AG10803 (cell line): ENCODE measurements at places on chromosomes 1 and 21.

GRCh38 chr1:235073968-235074522 is 54.6 kb downstream of the TOMM20 start:
- DNase-seq: no peak

GRCh38 chr1:56133522-56134472 is 445.6 kb downstream of the PLPP3 start:
- DNase-seq: peak; percentile 35

GRCh38 chr1:96840396-96840795 is 118.8 kb downstream of the PTBP2 start:
- DNase-seq: peak; percentile 80

DNA sequence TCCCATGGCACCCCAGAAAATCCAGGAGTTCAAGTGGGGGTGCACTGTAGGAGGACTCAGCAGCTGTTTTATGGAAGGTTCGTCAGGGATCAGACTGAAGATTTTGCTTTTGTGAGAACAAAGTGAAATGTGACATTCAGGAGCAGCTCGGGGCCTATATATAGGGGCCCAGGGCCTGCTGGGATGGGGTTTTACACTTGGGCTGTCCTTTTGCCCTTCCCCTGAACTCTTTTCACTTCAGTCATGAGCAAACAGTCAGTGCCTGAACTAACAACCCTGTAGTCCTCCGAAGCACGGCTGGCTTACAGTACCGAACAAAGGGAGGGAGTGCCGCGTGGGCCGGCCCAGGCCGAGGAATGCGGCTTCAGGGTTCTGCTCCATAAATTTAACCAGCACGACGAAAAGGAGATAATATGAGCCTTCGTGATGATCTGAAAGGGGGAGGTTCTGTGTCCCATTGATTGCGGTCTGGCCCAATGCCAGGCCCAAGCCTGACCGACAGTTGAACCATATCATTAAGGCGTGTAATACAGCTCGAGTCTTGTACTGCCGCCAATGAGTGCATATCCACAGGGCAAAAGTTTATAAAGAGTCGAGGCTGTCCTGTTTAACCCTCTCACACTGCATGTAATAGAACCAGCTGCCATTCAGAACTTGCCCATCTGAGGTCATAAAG is 139.9 kb downstream of the DHRS3 start:
- DNase-seq: peak; percentile 99

- no peak for DNase-seq
These were observed 55.9 kb downstream of the MT1HL1 start for GRCh38 chr1:236948381-236948780.

DNA sequence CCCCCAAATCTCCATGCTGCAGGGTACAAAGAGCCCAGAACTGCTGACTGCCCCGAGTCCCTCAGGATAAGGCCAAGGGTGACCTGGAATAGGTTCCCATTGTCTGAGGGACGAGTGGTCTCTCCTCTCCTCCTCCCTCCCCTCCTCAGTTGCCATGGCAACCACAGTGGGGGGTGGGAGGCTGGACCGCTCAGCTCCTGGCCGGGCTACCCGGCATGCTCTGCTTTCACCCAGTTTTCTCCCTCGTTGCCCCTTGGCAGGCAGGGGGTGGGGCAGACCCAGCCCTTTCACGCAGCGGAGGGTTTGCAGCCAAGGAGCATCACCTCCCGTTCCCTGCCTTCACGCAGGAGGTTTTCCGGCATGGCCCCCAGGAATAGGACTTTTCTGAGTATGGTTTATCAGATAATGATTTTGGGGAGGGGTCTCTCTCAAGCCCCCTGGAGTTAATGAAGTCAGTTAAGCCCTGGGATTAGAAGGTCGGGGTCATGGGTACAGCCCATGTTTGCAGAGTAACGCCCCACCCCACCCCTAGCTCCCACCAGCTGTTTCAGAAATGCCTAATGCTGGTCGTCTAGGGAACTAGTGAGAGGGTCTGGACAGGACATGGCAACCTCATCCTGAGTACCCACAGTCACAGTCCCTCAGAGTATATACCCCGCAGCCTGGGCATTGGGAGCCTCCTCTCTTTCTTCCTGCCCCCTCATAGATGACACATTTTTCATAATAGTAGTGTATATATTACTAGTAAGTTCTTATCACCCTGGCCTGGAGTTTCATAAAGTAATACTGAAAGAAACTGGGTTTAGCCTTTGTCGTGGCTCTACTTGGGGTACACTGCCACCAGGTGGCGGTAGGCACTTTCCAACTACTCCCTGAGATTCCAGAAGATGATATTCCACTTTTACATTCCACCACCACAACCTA is 20.7 kb downstream of the C1QB start:
- peak; percentile 58 for DNase-seq

GRCh38 chr1:97632075-97632474 is 288.8 kb downstream of the DPYD start:
- DNase-seq: no peak

DNA sequence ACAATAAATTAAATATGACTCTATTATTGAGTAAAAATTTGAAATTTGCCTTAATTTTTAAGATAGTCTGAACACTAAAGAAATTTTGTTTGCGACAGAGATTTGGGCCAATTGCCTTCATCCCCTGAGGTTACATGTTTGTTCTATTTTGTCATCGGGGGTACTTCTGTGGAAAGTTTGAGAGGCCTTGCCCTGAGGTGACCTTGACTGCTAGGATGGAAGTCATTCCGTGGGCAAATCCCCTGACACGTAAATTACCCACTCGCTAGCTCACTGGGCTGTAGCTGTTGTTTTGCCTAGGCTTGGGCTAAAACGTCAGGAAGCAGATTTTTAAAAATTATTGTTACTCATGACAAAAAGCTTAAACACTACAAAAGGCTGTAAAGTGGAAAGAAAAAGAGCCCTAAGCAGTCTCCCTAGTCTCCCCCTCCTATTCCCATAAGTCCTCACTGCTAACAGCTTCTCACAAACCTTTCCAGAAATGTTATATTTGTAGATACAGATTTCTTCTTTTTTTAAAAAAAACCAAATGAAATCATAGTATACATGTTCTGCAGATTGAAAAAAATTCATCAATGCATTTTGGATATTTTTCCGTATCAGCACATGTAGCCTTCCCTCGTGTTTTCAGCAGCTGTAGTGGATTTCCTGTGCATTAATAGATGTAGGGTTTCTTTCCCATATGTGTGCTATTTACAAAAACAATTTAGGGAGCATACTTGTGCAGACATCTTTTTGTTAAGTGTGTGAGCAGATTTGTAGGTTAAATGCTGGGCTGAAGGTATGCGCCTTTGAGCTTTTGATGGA is 142.7 kb downstream of the MRPS6 start:
- peak; percentile 22 for DNase-seq

DNA sequence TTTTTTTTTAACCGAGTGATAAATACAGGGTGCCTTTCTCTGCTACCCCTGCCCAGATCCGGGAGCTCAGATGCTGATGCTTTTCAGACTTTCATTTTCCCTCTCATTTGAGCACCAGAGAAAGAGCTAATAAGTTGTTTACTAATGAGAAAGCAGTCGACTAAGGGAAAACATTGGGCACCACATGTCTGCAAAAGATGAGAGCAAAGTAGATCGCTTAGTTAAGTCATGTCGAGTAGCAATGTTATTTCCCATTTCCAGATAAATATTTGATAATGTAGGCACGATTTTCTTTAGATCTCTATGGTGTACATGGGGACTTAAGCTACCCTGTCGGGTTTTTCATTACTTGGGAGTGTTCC is 1.2 kb downstream of the PKN2 start:
- no peak for DNase-seq

- DNase-seq: no peak
These were observed 5.4 kb downstream of the MTHFR start for GRCh38 chr1:11800391-11800755.

DNA sequence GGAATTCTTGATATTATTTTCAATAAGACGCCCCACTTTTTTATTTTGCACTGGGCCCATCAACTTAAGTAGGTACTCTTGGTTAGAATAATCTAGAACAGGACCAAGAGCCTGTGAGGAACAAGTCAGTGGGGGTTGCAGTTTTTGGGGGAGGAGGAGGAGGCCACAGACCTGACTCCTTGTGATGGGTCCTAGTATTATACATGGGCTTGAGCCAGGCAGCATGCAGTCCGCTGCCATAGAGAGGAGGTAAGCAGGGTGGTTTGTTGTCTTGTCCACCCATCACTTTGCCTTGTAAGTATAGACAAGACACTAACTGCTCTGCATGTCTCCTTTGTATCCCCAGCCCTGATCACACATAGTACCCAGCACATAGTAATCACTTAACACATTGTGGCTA is 24.5 kb downstream of the ROR1 start:
- no peak for DNase-seq
